NCI-H187 treated with DMSO at 0.1 percent for 48 hours (cell line): ENCODE measurements at places on chromosomes 11 and 22.

DNA sequence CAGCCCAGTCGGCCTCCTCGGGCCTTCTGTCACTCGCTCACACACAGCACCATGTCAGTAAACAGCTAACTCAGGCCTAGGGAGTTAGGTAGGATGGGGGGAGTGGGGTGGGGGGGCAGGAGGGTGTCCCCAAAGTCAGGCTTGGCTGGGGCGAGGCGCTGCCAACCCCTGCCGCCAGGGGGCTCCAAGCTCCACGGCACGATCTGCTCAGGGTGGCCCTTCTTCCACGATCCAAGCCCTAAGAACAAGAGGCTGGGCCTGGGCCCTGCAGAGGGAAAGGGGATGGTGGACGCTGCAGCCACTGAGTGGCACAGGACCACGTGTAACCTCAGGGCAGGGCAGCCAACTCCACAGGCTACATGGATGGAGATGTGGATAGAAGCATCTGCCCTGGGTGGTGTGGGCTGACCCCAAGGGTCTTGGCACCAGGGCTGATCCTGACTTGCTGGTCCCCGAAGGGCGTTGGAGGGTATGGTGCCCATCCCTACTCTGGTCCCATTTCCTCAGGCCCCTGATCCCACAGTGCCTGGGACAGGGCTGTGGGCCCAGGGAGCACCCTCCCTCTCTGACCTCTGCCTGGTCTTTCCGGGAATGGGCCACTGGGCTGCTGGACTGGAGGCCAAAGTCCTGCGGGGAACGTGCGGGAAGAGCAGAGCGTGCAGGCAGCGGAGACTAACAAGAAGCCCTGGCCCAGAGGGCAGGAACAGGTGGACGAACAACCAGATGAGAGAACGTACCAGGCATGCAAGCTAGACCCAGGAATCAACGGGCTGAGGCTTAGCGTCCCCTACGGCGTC lies 29.1 kb upstream of the TXNRD2 start:
- DNase-seq = no peak

- DNase-seq = no peak
Observed at GRCh38 chr11:59040607-59041006, 45.5 kb upstream of the GLYATL1B start.

GRCh38 chr22:19383292-19383691 lies 48.2 kb downstream of the HIRA start:
- no peak for DNase-seq

GRCh38 chr11:27294654-27295053 lies 68.4 kb downstream of the CCDC34 start:
- no peak for DNase-seq

- DNase-seq = no peak
Observed at GRCh38 chr11:96019810-96020747, 96.2 kb upstream of the MTMR2 start.

- DNase-seq = no peak
Observed at GRCh38 chr22:39959640-39960447, at the start of gene TMA7B. Gene TMA7B (plus strand): TSS chr22:39960397. CDS start chr22:39964375, 3,978 bp downstream.

DNA sequence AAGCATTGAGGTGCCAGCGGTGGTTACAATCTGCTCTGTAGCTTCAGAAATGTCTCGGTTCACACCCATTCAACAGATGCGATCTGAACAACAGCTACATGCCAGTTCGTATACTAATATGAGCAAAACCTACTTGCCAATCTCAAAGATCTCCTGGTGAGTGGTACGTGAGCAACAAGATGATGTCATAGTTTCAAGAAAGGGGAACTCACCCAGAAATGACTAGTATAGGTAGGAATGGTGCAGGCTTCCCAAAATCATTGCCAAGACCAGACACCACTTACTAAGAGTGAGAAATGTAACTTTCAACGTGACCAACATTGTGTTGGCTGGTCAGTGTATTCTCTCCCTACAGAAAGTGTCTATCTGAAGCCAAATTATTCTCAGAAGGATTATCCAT lies 31.1 kb downstream of the OR6Q1 start:
- no peak for DNase-seq

- no peak for DNase-seq
Observed at GRCh38 chr22:44928711-44929358, 81.0 kb downstream of the PHF21B start.

GRCh38 chr11:115608976-115609375 lies 104.8 kb upstream of the CADM1 start:
- no peak for DNase-seq

GRCh38 chr11:67406969-67407687 lies 3.2 kb downstream of the TBC1D10C start:
- no peak for DNase-seq

- no peak for DNase-seq
Observed at GRCh38 chr11:111714522-111714921, 51.7 kb downstream of the PPP2R1B start.

DNA sequence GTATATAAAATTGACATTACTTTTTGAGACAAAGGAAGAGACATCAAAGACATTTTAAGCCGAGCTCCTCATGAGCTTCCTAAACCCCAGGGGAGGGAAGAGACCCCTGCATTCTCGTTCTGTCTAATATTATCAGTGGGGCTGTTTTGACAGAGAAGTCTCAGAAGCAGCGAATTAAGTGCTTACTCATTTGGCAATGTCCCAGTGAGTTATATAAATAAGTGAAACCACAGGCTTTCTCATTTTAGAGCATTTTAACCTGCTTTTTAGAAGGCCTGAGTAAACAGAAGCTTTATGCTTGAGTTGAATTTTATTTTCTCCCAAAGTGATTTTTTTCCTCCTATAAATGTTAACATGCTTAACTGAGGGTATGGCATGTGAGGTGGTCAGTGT lies 23.2 kb upstream of the C1QTNF4 start:
- no peak for DNase-seq

DNA sequence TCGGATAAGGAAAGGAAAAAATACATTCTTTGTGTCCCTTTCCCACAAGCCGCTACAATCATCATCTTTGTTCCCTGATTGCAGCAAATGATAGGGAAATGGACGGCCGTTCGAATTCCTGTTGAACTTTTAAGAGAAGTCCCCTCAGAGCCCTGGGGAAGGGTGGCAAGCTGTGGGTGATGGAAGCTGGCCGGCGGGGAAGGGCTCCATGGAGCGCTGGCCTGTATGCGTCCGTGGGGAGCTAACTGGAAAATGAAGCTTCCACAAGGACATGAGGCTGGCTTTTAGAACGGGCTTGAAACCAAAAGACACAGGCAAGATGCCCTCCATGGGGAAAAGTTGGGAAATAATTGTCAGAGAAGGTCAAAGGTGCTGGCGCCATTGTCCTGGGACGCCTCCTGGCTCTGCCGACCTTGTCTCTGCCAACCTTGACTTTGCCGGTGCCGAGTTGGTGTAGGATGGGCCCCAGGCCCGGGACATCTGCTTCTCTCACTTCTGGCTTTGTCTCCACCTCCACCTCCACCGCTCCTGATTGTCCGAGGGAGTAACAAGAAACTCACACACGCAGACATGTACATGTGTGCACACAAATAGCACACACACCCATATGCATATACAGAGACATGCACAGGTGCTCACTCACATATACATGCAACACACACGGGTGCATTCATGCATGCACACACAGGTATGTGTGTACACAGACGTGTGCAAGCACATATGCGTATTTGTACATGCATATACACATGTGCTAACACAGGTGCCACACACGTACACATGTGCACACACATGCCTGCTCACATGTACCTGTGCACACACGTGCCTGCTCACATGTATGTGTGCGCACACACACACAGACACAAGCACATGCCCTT lies 14.5 kb upstream of the PPARA start:
- no peak for DNase-seq

DNA sequence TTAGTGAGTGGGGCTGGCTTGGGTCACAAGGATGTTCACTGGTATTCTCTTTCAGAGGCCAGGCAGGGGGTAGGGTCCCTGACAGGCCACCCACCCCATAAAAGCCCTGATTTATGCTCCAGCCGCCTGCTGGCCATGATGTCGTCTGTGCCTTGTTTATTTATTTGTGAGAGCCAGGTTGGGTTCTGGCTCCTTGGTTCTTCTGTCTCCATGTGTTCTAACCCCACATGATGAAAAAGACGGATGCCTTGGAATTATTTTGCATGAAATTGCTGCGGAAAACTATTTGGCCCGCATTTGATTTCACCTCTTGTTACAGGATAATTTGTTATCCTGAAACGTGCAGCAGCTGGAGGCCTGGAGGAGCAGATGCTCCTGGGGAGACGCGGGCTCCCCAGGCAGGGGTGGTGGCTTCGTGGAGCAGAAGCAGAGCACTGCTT lies 46.3 kb upstream of the WNT11 start:
- no peak for DNase-seq

DNA sequence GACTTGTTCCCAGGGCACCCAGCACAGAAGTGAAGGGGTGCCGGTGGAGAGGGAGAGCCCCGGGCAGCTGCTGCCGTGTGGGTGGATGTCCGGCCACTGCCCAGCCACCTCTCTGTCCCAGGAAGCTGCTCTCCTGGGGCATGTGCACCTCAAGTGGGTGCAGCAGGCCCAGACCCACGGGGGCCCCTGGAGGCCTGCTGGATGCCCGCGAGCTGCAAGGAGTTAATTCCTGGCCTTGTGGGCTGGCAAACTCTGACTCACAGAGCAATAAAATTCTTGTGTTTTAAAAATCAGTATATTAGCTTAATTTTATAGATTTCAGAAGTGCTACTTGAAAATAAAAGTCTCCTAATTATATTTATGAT lies 37.4 kb upstream of the KCNQ1OT1 start:
- DNase-seq = no peak

DNA sequence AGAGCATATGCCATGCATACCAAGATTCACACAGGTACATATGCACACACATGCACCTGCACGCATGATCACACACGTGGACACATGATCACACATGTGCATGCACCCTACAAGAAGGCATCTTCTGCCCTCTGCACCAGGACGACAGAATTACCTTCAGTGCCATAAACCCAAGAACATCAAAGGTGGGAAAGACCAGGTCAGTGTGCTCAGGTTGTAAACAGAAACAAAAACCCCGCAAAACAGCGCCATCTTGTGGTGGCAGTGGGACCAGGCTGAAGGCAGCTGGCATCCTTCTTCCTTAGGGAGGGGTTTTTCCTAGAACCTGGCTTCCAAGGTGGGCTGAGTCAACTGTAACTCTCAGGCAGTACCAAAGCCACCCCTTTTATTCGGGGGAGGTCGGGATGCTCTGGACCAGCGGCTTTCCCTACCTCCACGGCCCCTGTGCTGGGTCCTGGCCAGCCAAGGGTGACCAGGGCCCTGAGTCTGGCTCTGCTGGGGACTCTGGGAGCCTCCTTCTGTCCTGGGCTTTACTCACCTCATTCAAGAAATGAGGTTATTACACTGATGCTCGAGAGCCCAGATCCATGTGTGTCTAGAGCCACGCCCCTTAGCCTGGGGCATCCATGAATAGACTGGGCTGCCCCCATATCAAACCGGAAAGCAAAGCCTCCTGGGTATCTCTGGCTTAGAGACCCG lies 69.4 kb upstream of the FGF3 start:
- no peak for DNase-seq

DNA sequence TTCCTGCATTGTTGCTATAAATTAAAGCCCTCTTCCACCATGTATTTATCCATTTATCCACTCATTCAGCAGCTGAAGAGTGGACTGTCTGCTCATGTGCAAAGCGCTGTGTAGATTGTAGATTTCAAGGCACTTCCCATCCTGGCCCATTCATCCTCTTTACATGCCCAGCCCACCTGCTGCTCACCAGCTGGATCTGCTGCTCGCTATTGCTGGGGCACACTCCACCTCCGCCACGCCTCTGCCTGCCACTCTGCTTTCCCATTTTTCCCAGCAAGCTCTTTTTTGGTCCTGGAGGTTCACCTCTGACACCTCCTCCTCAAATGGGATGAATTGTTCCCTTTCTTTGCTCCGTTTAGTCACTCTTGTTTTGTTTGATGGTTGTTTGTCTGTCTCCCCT lies 48.3 kb downstream of the CEP164 start:
- DNase-seq = no peak

- DNase-seq = no peak
Observed at GRCh38 chr22:46634011-46634699, 14.0 kb downstream of the GRAMD4 start.

DNA sequence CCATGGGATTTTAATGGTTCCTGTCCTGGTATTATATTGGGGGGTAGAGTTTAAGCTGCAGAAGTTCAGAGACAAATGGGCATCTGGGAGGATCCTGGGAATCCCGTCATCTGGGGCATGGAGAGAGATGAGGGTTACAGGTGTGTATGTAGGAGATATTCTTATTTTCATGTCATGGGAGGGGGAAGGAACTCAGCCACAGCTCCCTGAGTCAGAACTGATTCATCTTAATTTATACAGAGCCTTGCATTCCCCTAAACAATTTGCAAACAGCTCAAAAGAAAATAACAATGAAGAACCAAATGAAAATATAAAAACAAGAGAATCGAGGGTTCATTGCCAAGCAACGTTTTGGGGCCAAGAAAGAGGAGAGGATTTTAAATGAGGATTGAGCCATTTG lies 155.9 kb upstream of the TBCEL start:
- DNase-seq = no peak

DNA sequence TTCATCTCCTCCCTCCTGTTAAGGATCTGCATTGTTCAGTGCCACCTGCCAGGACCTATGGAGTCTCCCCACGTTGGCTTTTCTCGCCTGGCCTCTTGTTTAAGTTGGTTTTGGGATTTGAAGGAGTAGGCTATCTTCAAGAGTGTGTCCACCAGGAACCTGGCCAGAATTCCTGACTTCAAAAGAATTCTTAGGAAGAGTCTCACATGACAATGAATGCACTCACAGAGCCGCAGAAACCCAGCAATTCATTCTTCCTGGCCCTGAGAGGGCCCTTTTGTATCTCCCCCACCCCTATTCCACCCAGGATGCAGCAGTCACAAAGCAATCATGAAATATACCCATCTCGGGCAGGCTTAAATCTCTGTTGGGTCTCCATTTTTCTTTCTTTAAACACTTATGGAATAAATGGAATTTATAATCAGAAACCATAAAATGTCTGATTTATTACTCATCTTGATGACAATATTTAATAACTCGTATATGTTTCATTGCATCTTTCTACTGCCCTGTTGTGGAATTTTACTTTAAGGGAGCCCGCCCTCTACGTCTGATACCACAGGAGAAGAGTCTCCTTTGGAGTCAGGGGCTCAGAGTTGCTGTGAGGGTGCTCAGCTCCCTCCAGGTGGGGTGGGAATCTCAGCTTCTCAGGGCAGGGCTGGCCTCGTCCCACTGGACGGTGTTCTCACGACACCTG lies 507.0 kb downstream of the NTM start:
- DNase-seq = no peak

GRCh38 chr11:102332611-102332994 lies 14.4 kb upstream of the BIRC2 start:
- DNase-seq = no peak

DNA sequence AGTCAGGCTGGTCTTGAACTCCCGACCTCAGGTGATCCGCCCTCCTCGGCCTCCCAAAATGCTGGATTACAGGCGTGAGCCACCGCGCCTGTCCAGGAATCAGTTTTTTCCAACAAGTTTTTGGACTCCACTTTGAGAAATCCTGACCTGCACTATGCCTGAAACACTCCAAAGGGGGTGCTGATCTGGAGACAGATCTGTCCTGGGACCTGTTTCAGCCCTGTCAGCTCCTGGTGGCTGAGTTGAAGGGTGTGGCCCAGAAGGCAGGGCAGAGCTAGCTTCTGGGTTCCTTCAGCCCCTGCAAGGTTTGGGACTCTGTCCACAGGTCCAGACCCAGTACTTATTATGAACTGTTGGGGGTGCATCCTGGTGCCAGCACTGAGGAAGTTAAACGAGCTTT lies 1.2 kb downstream of the DNAJC4 start:
- no peak for DNase-seq
